Airway epithelial cell (primary cell): ENCODE measurements at places on chromosomes 5 and 9. TPM values are rescaled to one million over a fixed set of nuclear protein-coding genes. Genes with fewer than 3 reads are reported as not detected.

The DOCK2 gene
- 0.07 and 0.09 TPM in 2 replicates for total RNA-seq

The TAF1L gene
- not detected in 2 replicates for total RNA-seq

The FAT2 gene
- total RNA-seq = 121 and 180 TPM in 2 replicates

The PCDHA10 gene
- not detected in 2 replicates for total RNA-seq

The HEMGN gene
- total RNA-seq = not detected in 2 replicates

The LCN12 gene
- not detected in 2 replicates for total RNA-seq

The CDC25C gene
- 7.4 and 8.8 TPM in 2 replicates for total RNA-seq

The CXXC5 gene
- 18.6 and 28.6 TPM in 2 replicates for total RNA-seq

The ZCCHC10 gene
- 12.5 and 37.9 TPM in 2 replicates for total RNA-seq

The DPM2 gene
- 23.0 and 30.4 TPM in 2 replicates for total RNA-seq

The DNM1 gene
- total RNA-seq = 0.65 and 1.5 TPM in 2 replicates

The NUDT2 gene
- 52.5 and 53.3 TPM in 2 replicates for total RNA-seq

The LHFPL2 gene
- total RNA-seq = 8.4 and 12.4 TPM in 2 replicates

The IL3 gene
- total RNA-seq = not detected in 2 replicates

The OR1J4 gene
- total RNA-seq = not detected in 2 replicates

The NUTM2F gene
- not detected in 2 replicates for total RNA-seq

The OSMR gene
- 14.5 and 27.4 TPM in 2 replicates for total RNA-seq

The HTR4 gene
- not detected in 2 replicates for total RNA-seq

The FOXE1 gene
- 1.1 and 3.2 TPM in 2 replicates for total RNA-seq

The KCNV2 gene
- total RNA-seq = not detected in 2 replicates

The LSM11 gene
- 2.9 and 3.1 TPM in 2 replicates for total RNA-seq

The CER1 gene
- not detected in 2 replicates for total RNA-seq

The MARCHF11 gene
- total RNA-seq = not detected in 2 replicates

The GADD45G gene
- 0.28 TPM in 1 of 2 replicates, not detected in the other for total RNA-seq

The CCNO gene
- 1.8 and 3.5 TPM in 2 replicates for total RNA-seq

The NDUFB6 gene
- total RNA-seq = 59.9 and 79.6 TPM in 2 replicates

The FOXD1 gene
- 2.0 and 3.0 TPM in 2 replicates for total RNA-seq

The GPR21 gene
- total RNA-seq = 0.28 and 0.42 TPM in 2 replicates

The SH3RF2 gene
- total RNA-seq = 14.8 and 19.2 TPM in 2 replicates

The MYMK gene
- not detected in 2 replicates for total RNA-seq

The RASGRF2 gene
- total RNA-seq = 1.1 and 1.3 TPM in 2 replicates

The PLAC8L1 gene
- not detected in 2 replicates for total RNA-seq

The BASP1 gene
- 96.9 and 118 TPM in 2 replicates for total RNA-seq

The LCN15 gene
- total RNA-seq = not detected in 2 replicates

The DELE1 gene
- 32.1 and 39.6 TPM in 2 replicates for total RNA-seq

The CNTNAP3B gene
- total RNA-seq = 2.3 and 3.7 TPM in 2 replicates

The ZDHHC21 gene
- 3.8 and 5.2 TPM in 2 replicates for total RNA-seq

The BTNL8 gene
- not detected in 2 replicates for total RNA-seq
